ENCODE measurements at places on chromosomes 5 and 9. TPM values are rescaled to one million over a fixed set of nuclear protein-coding genes. Genes with fewer than 3 reads are reported as not detected.

GRCh38 chr9:80520231-80520630 lies 948.5 kb downstream of the TLE4 start:
- DNase-seq, result no peak

DNA sequence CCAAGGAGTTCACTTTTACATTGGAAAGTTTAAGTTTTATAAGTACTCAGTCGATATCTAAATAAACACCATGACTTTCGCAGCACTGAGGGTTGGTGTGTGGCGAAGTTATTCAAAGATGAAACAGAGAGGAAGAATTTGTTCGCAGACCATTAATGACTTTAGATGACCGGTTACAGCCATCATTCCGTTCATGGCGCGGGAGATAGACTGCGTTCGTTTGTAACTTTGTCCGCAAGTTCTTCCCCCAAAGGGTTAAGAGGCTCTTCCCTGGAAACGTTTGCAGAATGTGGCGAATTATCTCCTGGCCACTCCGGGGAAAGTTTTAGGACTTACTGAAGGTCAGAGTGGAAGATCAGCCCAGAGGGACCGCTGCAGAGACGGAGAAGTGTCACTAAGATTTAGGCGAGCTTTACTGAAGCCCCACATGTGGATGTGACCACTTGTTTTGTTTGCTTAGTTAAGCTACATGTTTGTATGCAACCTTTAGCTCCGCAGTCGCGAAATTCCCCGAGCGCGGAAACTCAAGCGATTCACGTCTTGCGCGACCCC lies 2.2 kb upstream of the FOXD1 start:
- DNase-seq, result no peak

GRCh38 chr5:135213466-135214239 lies 179.6 kb upstream of the PITX1 start:
- DNase-seq, result no peak

The SH3RF2 gene
- total RNA-seq, result 11.5 TPM

The IL5 gene
- total RNA-seq, result not detected

All from lower lobe of right lung (tissue), 2 donors.